ENCODE measurements at places on chromosomes 11 and 22.

DNA sequence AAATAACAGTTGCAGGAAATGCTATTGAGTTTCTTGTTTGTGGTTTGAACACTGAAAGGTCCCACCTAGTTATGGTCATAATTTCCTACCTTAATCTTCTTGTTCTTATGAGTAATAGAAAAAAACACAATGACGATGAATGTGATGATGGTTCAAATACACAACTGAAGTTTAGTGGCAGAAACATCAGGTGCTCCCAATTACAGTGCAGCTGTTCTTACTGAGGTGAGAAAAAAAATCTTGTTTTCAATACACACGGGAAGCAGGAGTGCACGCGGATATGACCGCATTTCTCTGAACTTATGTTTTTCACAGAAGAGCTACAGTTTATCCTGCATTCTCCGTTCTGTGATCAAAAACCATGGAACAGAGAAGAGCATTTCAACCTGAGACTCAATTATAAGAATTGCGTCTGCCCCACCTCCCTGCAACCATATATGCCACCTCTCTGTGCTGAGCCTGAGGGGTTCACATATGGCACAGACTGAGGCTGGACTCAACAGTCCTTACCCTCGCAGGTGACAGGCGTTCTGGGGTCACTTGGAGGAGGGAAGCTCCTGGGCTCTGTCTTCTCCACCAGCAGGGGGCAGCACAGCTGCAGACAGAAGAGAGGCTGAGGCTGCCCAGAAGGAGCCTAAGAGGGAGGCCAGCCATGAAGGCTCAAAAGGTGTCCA, 99.7 kb upstream of the IGLL5 start:
- DNase-seq, result peak; percentile 59

GRCh38 chr11:31798554-31799434, 12.3 kb downstream of the PAX6 start:
- no peak for DNase-seq

DNA sequence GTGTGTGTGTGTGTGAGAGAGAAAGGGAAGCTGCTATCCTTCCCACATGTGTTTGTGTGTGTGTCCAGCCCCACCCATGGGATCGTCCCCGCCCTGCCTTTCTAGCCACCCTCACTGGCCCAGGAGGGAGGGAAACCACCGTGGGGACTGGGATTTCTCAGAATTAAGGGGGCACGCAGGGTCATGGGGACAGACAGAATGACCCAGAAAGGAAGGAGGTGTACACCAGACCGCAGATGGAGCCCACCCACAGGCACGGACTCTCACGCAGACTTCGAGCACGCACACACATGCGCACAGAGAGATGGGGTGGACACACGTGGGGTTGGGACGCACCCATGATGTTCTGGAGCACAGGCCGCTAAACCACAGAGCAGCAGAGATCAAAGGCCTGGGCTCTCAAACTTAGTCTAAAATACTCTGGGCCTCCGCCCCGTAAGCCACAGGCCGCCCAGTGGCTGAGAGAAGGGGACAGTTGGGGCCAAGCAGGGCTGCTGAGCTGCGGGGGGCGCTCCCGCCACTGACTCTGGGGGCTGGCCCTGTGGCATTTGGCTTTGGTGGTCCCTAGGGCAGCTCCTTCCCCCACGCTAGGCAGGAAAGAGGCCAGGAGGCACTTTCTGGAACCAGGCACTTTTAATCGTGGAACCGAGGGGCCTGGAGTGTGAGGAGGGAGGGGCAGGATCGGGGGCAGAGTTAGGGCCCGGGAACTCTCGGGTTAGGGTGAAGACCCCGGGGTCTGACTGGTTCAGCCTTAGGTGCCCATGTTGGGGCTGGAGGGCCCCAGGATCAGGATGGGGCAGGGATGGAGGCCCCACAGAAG, 1.5 kb downstream of the IFITM5 start:
- no peak for DNase-seq

GRCh38 chr22:50174382-50175190, 4.1 kb downstream of the PANX2 start:
- DNase-seq, result no peak

DNA sequence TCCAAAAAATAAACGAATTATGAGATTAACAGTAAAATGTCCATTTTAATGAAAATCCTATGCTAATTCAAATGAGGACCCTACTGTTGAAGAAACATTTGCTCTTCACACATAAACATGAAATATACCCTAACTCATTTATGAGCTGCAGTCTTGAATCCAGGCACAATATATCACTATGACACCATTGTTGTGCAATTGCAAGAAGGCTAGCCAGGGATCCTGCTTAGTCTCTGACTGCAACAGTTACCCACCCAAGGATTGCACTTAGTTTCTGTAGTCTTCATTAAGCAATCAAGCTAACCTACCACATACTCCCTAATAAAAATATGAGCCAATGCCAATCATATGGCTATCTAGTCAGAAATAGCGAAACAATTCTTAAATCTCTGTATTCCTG, 981.0 kb upstream of the FAT3 start:
- no peak for DNase-seq

GRCh38 chr22:42933485-42934091, 76.5 kb upstream of the ARFGAP3 start:
- no peak for DNase-seq

DNA sequence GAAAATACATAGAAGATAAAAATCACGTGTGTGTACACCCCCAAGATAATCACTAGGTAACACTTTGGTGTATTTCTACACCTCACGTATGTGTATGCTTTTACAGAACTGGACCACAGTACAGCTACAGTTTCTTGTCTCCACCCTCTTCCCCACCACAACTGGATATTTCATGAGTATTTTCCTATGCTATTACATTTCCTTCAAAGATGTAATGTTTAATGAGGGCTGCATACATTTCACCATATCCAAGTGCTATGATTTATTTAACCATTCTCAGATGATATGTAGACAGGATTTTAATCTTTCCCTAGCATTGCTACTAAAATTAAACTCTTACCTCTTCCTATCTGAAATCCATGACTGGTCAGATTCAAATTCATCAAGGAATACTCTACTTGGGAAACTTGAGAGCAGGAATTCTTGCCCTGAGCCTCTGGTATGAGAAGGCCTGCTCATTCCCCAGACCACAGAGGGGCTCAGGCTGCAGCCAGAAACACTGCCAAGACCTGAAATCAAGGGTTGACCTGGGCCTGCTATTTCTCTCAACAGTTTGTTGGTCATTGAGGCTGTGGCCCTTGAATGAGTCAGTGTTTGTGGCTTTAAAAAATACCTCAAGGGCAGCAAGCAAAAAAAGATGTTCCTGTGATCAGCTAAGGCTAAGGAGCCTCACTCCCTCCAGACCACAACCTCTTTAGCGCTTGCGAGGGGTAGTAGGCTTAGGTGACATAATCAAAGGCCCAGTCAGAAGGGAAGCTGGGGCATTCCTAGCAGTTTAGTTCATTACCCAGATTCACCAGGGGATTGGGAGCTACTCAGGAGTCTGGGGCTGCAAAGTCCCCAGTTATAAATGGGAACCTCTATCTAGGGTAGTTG, 55.5 kb downstream of the ABTB2 start:
- no peak for DNase-seq

- no peak for DNase-seq
These were observed 269.4 kb downstream of the TMEM135 start for GRCh38 chr11:87307101-87307500.

DNA sequence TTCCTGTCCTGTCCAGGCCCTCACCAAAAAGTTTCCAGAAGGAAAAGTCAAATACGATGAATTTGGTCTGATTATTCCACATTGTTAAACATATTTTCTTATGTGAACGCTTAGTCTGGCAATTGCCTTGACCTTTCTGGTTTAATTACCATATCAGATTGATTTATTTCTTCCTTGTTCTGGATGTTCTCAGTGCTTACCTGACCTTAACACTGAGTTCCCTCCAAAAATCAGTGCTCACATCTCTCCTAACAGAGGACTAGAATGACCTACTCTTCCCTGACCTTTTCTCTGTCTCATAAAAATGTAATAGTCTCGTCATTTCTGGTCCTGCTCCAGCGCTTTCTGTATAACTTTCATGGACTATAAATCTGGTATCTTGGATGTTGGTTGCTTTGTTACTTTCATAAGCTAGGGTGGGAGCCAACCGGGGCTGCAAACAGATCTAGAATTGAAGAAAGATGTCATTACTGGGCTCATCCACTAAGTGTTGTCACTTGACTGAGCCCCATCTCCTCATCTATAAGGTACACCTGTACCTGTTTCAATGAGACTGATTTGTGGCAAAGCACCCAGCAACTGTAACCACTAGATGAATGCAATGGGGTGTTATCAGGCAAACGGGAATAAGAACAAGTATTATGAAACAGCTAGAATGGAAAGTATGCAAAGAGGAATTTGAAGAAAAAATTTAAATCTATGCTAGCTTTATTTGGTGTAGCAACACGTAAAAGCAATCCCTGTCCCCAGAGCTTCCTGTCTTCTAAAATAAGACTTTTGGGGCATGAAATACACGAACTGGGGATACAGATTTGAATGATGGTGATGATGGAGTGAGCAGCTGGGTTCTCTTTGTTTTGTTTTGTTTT, 2.4 kb downstream of the FADS2 start:
- DNase-seq, result no peak

DNA sequence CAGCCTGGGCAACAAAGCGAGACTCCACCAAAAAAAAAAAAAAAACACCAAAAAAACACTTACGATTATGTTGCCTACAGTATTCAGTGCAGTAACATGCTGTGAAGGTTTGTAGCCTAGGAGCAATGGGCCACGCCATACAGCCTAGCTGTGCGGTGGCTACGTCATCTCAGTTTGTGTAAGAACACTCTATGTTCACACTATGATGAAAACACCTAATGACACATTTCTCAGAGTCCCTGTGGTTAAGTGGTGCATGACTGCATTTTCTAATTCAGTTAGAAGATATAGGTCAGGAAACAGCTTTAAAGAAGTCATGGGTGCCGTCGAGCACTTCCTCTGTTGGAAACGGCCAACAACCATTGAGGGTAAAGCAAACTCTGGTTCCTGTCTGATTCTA, 75.7 kb upstream of the ANO1 start:
- DNase-seq, result peak; percentile 24

GRCh38 chr22:36671404-36671803, 32.1 kb downstream of the CACNG2 start:
- DNase-seq, result no peak

DNA sequence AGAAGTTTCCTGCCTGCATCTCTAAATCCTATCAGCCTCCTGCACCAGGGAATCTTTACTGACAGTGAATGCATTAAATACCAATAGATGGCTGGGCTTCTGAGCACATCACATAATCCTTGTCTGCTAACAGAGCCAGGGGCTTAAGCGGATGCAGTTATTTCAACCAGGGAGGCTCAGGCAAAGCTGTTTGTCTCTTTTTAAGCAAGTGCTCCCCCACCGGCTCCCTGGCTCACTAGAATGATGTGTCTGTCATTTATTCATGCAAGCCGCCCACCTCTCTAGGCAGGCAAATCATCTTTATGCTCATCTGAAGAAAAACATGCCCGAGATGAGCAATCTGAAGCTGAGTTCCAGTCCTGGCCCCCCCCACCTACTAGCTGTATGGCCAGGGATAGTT, 182.3 kb downstream of the TENM4 start:
- DNase-seq, result no peak

GRCh38 chr11:74751303-74751702, 2.7 kb downstream of the RNF169 start:
- no peak for DNase-seq
